ENCODE measurements at places on chromosomes 11 and 22. TPM values are rescaled to one million over a fixed set of nuclear protein-coding genes. Genes with fewer than 3 reads are reported as not detected.

The PNPLA5 gene
- not detected for total RNA-seq

The TMEM191C gene
- total RNA-seq: 5.6 TPM

The LINC01488 gene
- not detected for total RNA-seq

The TAF6L gene
- 24.6 TPM for total RNA-seq

The ADORA2A gene
- total RNA-seq: 3.0 TPM

The ATM gene
- total RNA-seq: 101 TPM

The ACRV1 gene
- total RNA-seq: not detected

The KRTAP5-11 gene
- not detected for total RNA-seq

The SOX10 gene
- total RNA-seq: 2.6 TPM

The CHRNA10 gene
- total RNA-seq: not detected

The MYBPC3 gene
- total RNA-seq: not detected

The SYCE3 gene
- not detected for total RNA-seq

The SLC16A8 gene
- total RNA-seq: not detected

The ANKK1 gene
- not detected for total RNA-seq

The LRRC74B gene
- total RNA-seq: not detected

The OR8D1 gene
- not detected for total RNA-seq

The DCHS1 gene
- total RNA-seq: 17.7 TPM

The F2 gene
- total RNA-seq: not detected

The TRIM29 gene
- 7.8 TPM for total RNA-seq

The ARHGAP42 gene
- total RNA-seq: 62.5 TPM

The IFITM2 gene
- total RNA-seq: 46.4 TPM

The CENPM gene
- total RNA-seq: not detected

The LAYN gene
- total RNA-seq: 8.6 TPM

The FIBP gene
- total RNA-seq: 69.5 TPM

The CRYBB2 gene
- not detected for total RNA-seq

The DCPS gene
- total RNA-seq: 13.7 TPM

The SULT4A1 gene
- total RNA-seq: not detected

The CD248 gene
- 2.6 TPM for total RNA-seq
